ENCODE measurements at places on chromosomes 6 and 20.
A peak's percentile ranks its signal among the peaks of the same experiment; 100 is the strongest.

DNA sequence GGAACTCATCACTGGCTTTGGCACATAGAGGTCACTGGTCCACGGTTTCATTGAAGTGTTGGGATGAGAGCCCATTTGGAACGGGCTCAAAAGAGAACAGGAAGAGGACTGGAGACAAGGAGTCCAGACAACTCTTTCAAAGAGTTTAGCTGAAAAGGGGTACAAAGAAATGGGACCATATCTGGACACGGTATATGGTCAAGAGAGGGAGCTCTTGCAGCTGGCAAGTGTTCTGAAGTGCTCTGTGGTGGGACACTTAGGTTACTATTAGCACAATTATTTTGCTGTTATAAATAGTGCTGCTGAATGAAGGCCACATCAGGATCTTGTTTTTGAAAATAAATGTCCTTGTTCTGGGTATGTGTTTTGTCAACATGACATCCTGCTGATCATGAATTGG lies 4.6 kb downstream of the SGK2 start:
- DNase-seq, result peak; percentile 15

- DNase-seq, result no peak
Observed at GRCh38 chr20:38842558-38842981, 37.1 kb downstream of the PPP1R16B start.

DNA sequence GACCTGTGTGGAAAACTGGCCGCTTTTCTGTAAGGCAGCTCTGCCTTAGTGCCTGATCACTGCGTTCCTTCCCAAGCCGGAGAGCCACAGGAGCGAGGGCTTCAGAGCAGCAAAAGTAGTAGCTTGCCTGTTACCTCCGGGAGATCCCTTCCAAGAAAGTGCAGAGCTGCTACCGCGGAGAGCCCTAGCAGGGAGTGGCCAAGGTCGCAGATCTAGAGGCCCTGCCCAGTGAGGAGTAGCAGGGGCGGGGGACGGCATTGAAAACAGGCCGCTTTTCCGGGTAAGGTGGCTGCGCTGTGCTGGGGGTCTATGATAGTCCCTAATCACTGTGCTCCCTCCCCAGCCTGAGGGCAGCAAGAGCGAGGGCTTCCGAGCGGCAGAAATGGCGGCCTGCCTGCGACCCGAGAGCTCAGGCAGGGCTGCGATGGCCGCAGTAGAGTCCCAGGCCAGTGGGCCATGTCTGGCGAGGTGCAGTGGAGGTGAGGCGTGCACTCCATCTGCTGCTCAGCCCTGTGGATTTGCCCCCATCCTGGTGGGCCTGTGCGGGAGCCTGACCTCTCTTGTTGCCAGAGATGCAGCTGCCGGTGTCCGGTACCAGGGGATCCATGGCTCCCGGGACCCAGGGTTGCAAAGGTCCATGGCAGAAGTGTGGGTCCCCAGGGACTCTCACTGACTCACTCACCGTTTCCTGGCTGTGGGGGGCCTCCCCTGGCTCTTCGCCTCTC lies 67.3 kb downstream of the KLHL32 start:
- DNase-seq, result no peak

DNA sequence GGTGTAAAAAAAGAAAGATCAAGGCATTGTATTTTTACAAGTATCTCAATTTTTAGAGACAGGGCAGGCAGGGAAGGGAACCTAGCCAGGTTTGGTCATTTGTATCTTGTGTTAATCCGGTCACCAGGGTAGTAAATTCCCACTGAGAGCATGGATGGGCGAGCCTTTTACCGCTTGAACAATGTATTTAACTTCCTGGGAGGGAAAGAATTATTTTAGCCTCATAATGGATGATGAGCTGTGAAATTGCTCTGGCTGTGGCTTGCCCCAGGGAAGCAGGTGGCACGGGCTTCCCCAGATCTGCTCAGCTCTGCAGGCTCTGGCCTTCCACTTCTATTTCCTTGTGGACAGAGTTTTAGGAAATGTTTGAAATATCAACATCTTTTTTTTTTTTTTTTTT lies 72.9 kb downstream of the TOX2 start:
- DNase-seq, result no peak

GRCh38 chr6:160198606-160199211 lies 59.9 kb downstream of the SLC22A2 start:
- no peak for DNase-seq

DNA sequence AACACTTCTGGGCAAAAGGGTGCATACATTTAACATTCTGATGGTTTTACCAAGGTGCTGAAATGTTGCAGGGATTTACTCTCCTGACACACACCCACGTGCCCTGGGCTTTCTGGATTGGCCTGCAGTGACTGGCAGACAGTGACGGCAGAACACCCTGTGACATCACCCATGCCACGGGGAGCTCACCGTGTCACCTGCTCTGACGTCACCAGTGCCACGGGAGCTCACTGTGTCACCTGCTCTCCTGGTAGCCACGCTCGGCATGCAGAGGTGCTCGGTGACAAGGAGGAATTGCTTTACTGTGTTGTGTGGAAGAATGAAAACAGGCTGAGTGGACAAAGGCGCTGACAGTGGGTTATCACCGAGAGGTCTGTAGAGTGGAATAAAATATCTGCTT lies 99.3 kb downstream of the RAMACL start:
- no peak for DNase-seq

- DNase-seq, result no peak
Observed at GRCh38 chr6:14857001-14857400, 388.9 kb upstream of the JARID2 start.

Data from EL (cell line).